ENCODE measurements at places on chromosomes 12 and 14. TPM values are rescaled to one million over a fixed set of nuclear protein-coding genes. Genes with fewer than 3 reads are reported as not detected.

The KERA gene
- total RNA-seq: not detected

The CMA1 gene
- total RNA-seq: not detected

The ARG2 gene
- total RNA-seq: 2.9 TPM

The NGB gene
- not detected for total RNA-seq

The STAB2 gene
- 275 TPM for total RNA-seq

The ATF1 gene
- 38.6 TPM for total RNA-seq

The TAS2R42 gene
- total RNA-seq: not detected

- DNase-seq: no peak
Measured at GRCh38 chr14:61578745-61579144, 116.6 kb upstream of the HIF1A start.

DNA sequence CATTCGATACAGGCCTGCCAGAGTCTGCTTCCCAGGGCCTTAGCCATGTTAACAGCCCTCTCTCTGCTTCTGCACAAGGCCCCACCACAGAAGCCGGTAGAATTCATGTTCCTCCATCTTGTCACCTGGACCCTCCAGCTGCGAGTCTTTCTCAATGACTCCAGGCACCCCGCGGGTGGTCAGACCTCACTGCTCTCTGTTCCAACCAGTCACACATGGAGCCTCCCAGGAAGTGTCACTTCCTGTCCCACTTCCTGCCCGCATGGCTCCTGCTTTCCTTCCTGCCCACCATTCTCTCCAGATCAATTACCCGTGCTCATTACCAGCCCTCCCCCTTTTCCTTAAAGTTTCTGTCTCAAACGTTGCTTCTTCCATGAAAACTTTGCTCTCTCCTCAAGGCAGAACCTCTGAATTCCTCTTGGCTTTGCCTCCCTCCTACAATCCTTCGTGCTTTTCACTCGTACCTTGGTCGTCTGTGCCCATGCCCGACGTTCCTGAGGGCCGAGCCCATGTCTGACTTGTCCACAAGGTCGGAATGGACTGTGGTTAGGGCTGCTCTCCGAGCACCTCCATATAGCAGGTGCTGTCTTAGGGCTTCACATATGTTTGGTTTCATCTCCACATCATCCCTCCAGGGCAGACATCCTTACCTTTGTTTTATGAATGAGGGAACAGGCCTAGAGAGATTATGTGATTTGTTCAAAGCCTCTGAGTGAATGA is 172.1 kb downstream of the TSPAN9 start:
- DNase-seq: no peak

GRCh38 chr12:130041983-130042812 is 120.1 kb upstream of the FZD10 start:
- peak; percentile 73 for DNase-seq

DNA sequence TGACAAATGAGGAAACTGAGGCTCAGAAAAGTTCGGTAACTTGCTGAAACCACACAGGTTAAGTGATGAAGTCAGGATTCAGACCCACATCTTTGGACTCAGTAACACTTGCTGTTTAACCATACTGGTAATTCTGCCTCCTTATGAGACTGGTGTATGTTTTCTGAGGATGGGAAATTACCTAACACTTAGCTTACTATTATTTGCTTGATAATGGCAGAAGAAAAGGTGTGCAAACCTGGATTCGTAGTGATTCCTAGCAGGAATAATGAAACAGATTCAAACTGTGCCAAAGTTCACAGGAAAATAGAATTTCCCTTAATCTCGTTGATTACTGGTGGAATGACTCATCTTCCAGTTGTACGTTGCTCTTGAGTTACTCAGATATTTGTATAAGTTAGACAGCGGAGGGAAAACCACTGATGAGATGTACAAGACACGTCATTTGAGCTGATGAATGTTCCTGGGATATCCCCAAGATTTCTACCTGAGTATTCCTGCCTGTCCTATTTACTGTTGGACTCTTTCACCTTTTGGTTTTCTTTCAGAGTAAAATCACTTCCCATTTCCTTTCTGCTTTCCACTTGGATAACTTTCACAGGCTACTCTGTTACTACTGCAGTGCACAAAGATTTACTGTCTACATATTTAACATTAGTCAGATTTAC is 37.5 kb downstream of the PRORP start:
- DNase-seq: no peak

GRCh38 chr14:51219473-51220448 is 20.3 kb upstream of the TMX1 start:
- no peak for DNase-seq

GRCh38 chr12:49705479-49706134 is 1.6 kb downstream of the FMNL3 start:
- peak; percentile 79 for DNase-seq

- no peak for DNase-seq
Measured at GRCh38 chr14:102693006-102693755, 84.1 kb upstream of the TRAF3 start.

DNA sequence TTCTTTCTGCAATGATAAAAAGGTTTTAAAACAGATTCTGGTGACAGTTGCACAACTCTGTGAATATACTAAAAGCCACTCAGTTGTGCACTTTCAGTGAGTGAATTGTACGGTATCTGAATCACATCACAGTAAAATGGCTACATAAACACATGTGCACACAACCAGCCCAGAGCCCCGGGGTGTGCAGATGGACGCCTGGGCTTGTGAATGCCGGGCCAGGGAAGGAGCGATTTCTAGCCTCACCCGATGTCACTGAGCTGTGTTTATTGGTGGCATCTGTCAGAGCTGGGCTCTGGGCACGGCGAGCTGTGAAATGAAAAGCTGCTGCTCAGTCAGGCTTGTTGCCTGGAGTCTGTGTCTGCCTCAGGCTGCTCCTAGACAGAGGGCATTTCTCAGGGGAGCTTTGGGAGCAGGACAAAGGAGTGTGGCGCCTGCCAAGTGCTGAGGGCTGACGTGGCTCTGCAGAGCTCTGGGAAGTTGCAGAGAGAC is 25.9 kb downstream of the RHOF start:
- no peak for DNase-seq

DNA sequence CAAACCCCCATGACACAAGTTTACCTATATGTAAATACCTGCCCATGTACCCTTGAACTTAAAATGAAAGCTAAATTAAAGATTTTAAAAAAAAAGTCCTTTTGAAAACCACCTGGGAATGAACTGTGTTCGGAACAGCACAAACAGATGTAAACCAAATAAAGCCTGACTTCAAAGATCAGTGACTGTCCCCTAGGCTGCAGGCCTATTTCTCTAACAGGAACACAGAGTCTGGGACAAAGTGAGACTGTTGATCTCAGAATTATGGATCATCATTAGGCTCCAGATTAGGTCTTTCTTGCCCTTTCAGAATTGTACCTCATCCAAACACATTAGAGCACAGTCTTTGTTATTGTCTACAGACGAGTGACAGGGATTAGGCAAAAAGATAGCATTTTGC is 54.6 kb downstream of the PAH start:
- DNase-seq: no peak

DNA sequence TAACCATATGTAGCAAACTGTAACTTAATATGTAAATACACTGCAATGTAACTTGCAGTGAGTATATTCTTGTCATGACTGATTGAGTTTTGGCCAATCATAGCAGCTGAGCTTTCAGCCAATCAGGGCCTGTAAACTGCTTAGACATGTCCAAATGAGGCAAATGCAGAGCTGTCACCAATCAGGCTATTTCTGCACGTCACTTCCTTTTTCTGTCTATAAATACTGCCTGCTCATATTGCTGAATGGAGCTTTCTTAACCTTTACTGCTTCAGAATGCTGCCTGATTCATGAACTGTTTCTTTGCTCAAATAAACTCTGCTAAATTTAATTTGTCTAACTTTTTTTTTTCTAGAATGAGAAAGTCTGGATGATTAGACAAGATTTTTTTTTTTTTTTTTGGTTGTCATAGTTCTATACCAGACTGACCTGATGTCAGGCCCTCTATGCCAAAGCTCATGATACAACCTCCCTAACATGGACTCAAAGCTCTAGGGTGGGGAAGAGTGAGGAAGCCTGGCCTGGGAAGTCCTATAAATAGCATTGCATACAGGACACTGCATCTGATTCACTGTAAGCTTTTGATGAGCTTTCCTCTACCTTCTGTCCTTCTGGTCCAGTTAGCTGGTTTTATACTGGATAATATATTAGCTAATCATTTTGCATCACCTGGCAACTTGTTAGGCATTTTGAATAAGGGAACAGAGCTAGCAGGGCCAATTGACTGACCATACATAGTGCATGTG is 12.0 kb downstream of the MGP start:
- DNase-seq: no peak
